ENCODE measurements at places on chromosomes 13 and 19.

GRCh38 chr13:58313219-58313618 is 681.7 kb downstream of the PCDH17 start:
- H3K27ac ChIP-seq, result no peak overlapping the region
- no peaks in the 10 kb centered on the region for H3K27me3 ChIP-seq
- no peaks in the 10 kb centered on the region for H3K4me1 ChIP-seq
- no peak overlapping the region for H3K4me3 ChIP-seq

GRCh38 chr19:23913931-23914330 is 755 bp upstream of the ZNF726 start:
- DNase-seq, result no peak
- H3K4me3 ChIP-seq, result no peak overlapping the region
- H3K4me1 ChIP-seq, result no peaks in the 10 kb centered on the region
- no peak overlapping the region for H3K27ac ChIP-seq
- no peaks in the 10 kb centered on the region for H3K36me3 ChIP-seq
- H3K27me3 ChIP-seq, result no peaks in the 10 kb centered on the region

GRCh38 chr19:39745643-39746042 is 7.8 kb upstream of the CLC start:
- no peak overlapping the region for H3K4me3 ChIP-seq
- H3K27ac ChIP-seq, result no peak overlapping the region
- no peaks in the 10 kb centered on the region for H3K4me1 ChIP-seq

GRCh38 chr19:40704491-40705361 is 12.0 kb downstream of the COQ8B start:
- H3K4me3 ChIP-seq, result no peak overlapping the region
- H3K4me1 ChIP-seq, result no peaks in the 10 kb centered on the region
- no peak for DNase-seq
- H3K36me3 ChIP-seq, result peaks cover 6% of the 10 kb centered on the region

DNA sequence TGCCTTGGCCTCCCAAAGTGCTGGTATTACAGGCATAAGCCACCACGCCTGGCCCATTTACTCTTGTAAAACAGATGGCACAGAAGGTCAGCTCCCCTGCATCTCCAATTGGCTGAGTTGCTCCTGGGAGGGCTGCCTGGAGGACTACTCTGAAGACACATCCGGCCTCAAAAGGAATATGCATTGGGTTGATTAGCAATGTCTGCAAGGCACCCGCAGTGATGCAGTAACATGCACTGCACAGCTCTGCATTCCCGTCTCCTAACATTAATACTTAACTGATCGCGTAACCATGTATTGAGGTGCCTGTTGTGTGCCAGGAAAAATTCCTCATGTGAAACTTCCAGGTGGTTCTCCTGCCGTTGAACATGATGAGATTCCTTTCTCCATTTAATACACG is 5.0 kb downstream of the ELAVL3 start:
- H3K4me1 ChIP-seq, result peaks cover 3% of the 10 kb centered on the region
- no peak for DNase-seq
- H3K4me3 ChIP-seq, result no peak overlapping the region
- H3K27ac ChIP-seq, result no peak overlapping the region
- no peaks in the 10 kb centered on the region for H3K36me3 ChIP-seq

DNA sequence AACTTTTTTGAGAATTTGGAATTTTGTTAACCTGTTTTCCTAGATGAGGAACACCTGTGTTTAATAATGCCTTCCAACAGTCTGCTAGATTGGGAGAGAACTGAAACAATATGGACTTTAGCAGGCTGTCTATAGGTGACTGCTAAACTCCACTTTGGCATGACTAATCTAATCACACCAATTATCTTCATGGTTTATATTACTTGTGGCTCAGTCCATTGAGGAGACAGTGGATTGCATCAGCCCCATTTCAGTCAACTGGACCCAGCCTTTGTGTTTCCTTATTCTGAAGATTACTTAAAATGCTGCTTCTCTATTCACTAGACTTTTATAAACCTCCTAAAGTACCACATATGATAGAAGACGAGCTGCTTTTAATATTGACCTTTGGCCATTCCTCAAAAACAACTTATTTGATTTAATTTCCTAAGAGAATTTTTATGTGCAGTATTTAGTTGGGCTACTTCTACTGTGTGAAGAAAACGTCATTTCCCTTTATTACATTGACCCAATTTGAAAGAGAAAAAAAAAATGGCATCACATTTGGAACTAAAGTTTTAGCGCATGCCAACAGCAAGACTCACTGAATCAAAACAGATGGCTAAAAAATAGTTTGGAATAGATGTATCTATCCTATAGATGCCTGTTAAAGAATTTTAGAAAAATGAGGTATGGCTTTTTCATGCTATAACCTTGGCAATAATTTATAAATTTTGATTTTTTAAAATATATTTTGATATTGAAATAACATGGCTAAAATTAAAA is 295.8 kb downstream of the NDFIP2 start:
- no peaks in the 10 kb centered on the region for H3K27me3 ChIP-seq
- H3K36me3 ChIP-seq, result no peaks in the 10 kb centered on the region
- no peaks in the 10 kb centered on the region for H3K4me1 ChIP-seq
- H3K4me3 ChIP-seq, result no peak overlapping the region
- no peak overlapping the region for H3K27ac ChIP-seq
- no peak for DNase-seq

GRCh38 chr19:18966307-18966706 is 25.3 kb upstream of the HOMER3 start:
- no peak overlapping the region for H3K27ac ChIP-seq
- no peaks in the 10 kb centered on the region for H3K36me3 ChIP-seq
- no peaks in the 10 kb centered on the region for H3K27me3 ChIP-seq

- no peak overlapping the region for H3K4me3 ChIP-seq
- H3K27ac ChIP-seq, result no peak overlapping the region
- no peaks in the 10 kb centered on the region for H3K27me3 ChIP-seq
- H3K36me3 ChIP-seq, result no peaks in the 10 kb centered on the region
These were observed 73.1 kb upstream of the OLFM4 start for GRCh38 chr13:52955472-52955874.

DNA sequence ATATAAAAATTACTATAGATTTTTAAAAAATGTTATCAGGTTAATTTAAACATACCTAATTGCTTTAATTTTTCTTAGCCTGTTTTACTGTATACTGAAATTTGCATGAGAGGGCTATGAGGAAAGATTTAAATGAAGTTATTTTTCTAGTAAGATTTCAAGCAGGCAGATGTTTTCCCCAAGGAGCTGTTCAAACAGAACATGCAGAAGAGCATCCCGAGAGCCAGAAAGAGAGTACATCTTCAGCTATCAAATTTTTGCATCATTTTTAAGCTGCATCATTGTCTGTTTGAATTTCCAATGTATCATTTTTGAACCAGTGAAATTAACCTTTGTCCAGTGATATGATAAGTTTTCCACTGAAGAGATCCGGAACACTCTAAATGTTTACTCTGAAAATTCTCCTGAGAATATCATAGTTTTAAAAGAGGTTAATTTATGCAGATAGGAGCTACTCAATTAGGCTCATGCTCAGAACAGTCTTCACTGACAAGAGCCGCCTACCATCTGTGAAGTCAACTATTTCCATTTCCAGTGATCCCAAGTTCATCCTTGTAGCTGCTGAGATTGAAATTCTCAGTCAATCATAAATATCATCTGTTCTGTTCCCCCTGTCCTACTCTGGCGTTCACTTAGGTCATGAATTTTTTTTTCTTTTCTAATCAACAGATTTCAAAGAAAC is 467.7 kb upstream of the NBEA start:
- DNase-seq, result no peak
- no peaks in the 10 kb centered on the region for H3K4me1 ChIP-seq
- no peaks in the 10 kb centered on the region for H3K36me3 ChIP-seq
- no peak overlapping the region for H3K4me3 ChIP-seq
- no peak overlapping the region for H3K27ac ChIP-seq

GRCh38 chr19:6210091-6210490 is 69.7 kb downstream of the MLLT1 start:
- no peaks in the 10 kb centered on the region for H3K4me1 ChIP-seq
- no peak for DNase-seq
- H3K36me3 ChIP-seq, result no peaks in the 10 kb centered on the region
- no peak overlapping the region for H3K27ac ChIP-seq

DNA sequence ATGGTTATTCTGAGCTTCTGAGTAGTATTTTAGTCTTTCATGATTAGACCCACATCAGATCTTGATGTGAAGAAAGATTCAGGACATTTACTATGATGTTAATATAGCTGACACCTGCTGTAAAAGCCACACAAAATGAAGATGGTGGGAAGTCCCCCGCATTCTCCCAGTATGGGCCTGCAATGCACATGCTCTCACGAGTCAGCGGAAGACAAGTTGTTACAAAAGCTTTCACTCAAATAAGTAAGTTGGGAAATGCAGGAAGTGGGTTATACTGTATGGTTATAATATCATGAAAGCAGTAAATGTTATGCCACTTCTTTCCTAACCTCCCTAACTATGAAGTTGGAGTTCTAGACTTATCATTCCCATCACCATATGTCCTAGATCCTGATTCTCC is 171.9 kb downstream of the KLF5 start:
- H3K36me3 ChIP-seq, result no peaks in the 10 kb centered on the region
- H3K4me1 ChIP-seq, result no peaks in the 10 kb centered on the region
- no peak for DNase-seq
- no peaks in the 10 kb centered on the region for H3K27me3 ChIP-seq
- H3K4me3 ChIP-seq, result no peak overlapping the region

- no peaks in the 10 kb centered on the region for H3K27me3 ChIP-seq
- DNase-seq, result no peak
- no peak overlapping the region for H3K27ac ChIP-seq
These were observed 211.2 kb upstream of the SOX1 start for GRCh38 chr13:111855786-111856185.

GRCh38 chr13:112842343-112842856 is 126.6 kb upstream of the MCF2L start:
- DNase-seq, result no peak
- H3K4me3 ChIP-seq, result no peak overlapping the region
- no peaks in the 10 kb centered on the region for H3K4me1 ChIP-seq
- peaks cover 1% of the 10 kb centered on the region for H3K36me3 ChIP-seq
- H3K27me3 ChIP-seq, result no peaks in the 10 kb centered on the region
- H3K27ac ChIP-seq, result no peak overlapping the region

- no peak overlapping the region for H3K27ac ChIP-seq
- H3K36me3 ChIP-seq, result no peaks in the 10 kb centered on the region
- H3K4me3 ChIP-seq, result peak overlapping the region; percentile 30
- peaks cover 24% of the 10 kb centered on the region for H3K27me3 ChIP-seq
- no peak for DNase-seq
These were observed 17.2 kb upstream of the RNF17 start for GRCh38 chr13:24746618-24747247.

GRCh38 chr13:52870143-52870542 is 21.7 kb upstream of the PCDH8 start:
- no peak for DNase-seq
- H3K27ac ChIP-seq, result no peak overlapping the region
- H3K36me3 ChIP-seq, result no peaks in the 10 kb centered on the region
- H3K27me3 ChIP-seq, result no peaks in the 10 kb centered on the region
- no peak overlapping the region for H3K4me3 ChIP-seq
- peaks cover 8% of the 10 kb centered on the region for H3K4me1 ChIP-seq

DNA sequence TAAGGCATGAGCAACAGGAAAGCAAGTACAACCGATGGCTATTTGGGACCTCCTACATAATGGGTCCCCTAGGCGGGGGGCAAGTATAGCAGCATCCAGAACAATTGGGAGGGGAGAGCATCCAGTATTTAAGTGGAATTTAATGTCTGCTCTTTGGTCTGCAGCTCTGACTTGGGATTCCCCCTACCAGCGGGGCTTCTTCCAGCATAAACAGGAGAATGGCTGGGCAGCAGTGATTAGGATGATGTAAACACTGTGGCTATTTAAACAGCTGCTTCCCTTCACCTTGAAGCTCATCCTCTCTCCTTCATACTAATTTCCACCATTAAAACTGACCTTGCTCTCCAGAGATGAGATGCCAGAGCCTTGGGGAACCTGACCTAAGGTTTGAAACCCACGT is 73.9 kb upstream of the OXGR1 start:
- H3K4me3 ChIP-seq, result no peak overlapping the region
- H3K36me3 ChIP-seq, result no peaks in the 10 kb centered on the region
- H3K27ac ChIP-seq, result no peak overlapping the region
- H3K27me3 ChIP-seq, result no peaks in the 10 kb centered on the region
- no peaks in the 10 kb centered on the region for H3K4me1 ChIP-seq
- no peak for DNase-seq

DNA sequence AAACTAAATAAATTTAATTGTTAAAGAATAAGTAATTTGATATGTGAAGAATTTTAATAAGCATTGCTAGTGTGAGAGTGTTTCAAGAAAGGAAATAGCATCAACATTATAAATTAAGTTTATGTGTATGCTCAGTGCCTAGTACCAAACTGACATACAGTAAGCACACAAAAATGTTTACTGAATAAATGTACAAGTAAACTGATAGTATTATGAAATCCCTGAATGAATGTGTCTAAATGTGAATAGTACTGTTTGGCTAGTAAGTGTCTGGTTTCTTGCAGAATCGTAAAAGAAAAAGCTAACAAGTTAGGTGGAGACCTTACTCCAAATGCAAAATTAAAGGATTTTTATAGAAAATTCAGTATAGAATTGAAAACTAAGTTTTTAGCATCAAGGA is 233.6 kb downstream of the PCDH9 start:
- no peak overlapping the region for H3K27ac ChIP-seq
- H3K4me1 ChIP-seq, result no peaks in the 10 kb centered on the region
- DNase-seq, result no peak
- H3K27me3 ChIP-seq, result no peaks in the 10 kb centered on the region

DNA sequence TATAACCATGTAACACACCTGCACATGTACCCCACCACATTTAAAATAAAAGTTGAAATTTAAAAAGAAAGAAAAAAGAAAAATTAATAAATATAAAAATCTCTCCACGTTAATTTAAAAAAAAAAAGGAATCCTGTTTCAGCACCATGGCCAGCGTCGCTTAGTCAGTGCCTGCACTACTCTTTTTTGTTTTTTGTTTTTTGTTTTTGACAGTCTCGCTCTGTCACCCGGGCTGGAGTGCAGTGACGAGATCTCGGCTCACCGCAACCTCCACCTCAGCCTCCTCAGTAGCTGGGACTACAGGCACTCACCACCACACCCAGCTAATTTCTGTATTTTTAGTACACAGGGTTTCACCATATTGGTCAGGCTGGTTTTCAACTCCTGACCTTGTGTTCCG is 835.9 kb downstream of the UQCRFS1 start:
- H3K36me3 ChIP-seq, result no peaks in the 10 kb centered on the region
- H3K4me3 ChIP-seq, result no peak overlapping the region
- no peaks in the 10 kb centered on the region for H3K4me1 ChIP-seq
- no peaks in the 10 kb centered on the region for H3K27me3 ChIP-seq
- DNase-seq, result no peak
- no peak overlapping the region for H3K27ac ChIP-seq

GRCh38 chr13:36841391-36841790 is 22.4 kb downstream of the RFXAP start:
- H3K4me3 ChIP-seq, result no peak overlapping the region
- no peaks in the 10 kb centered on the region for H3K27me3 ChIP-seq
- DNase-seq, result no peak

- peaks cover 21% of the 10 kb centered on the region for H3K4me1 ChIP-seq
- peak overlapping the region; percentile 31 for H3K4me3 ChIP-seq
- no peaks in the 10 kb centered on the region for H3K27me3 ChIP-seq
These were observed 6.0 kb downstream of the RNASEH2B start for GRCh38 chr13:50915565-50915964.

Measured in GM12878 (cell line).